ENCODE measurements at places on chromosomes 7 and 10.

DNA sequence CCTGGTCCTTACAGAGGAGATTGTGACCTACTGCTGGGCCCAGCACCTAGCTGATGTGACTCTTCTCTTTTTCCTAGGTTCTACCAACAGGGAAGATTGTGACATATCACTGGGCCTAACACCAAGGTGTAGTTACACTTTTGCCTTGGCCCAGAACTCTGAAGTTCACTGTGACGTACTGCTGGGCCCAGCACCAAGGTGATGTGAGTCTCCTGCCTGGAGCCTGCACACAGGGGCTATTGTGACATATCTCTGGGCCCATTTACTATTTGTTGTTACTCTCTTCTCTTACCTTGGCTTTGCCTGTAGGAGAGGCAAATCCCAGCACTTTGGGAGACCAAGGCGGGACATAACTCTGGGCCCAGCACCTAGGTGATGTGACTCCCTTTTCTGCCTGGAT lies 23.1 kb upstream of the ZNF107 start:
- no peak for DNase-seq

DNA sequence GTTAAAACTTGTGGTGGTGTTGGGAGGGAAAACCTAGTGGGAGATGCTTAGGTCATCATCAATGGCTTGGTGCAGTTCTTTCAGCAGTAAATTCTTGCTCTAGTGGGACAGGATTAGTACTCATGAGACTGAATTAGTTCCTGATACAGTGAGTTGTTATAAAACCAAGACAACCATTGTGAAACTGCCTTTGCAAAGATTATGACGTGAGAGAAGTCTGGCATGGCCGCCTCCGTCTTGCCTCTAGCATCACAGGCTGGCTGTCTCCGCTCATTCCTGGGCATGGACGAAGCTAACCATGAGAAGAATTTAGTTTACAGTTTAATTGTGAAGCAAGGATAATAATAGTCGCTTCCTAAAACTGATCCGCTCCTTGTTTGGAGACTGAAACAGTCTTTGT lies 186.4 kb downstream of the KIF20B start:
- DNase-seq, result no peak

GRCh38 chr10:21521751-21522533 lies 3.5 kb downstream of the SKIDA1 start:
- DNase-seq, result no peak

- DNase-seq, result peak; percentile 15
Observed at GRCh38 chr7:149422914-149423301, 38.0 kb downstream of the ZNF777 start.

- no peak for DNase-seq
Observed at GRCh38 chr10:48555310-48556042, 49.4 kb downstream of the ARHGAP22 start.

- no peak for DNase-seq
Observed at GRCh38 chr7:113628948-113629847, 289.6 kb downstream of the PPP1R3A start.

GRCh38 chr10:75469006-75469616 lies 37.7 kb downstream of the LRMDA start:
- no peak for DNase-seq

- DNase-seq, result no peak
Observed at GRCh38 chr7:101999393-101999792, 182.0 kb downstream of the CUX1 start.

DNA sequence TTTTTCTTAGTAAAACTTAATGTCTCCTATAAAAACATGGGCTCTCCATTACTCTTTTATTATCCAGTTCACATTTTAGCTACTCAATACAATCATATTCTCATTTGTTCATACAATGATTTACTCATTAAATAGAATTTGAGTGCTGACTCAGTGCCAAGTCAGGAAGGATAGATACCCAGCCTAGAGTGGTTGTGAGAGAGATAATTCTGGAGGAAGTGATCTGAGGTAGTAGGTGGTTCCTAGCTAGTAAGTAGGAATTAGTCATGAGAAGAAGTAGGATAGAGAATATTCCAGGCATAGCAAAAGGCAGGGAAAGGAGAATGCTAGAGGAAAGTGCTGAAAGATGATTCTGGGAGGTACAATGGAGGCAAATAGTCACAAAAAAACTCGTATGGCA lies 133.5 kb upstream of the MBL2 start:
- DNase-seq, result no peak

- DNase-seq, result peak; percentile 16
Observed at GRCh38 chr10:43689618-43689954, 40.9 kb upstream of the ZNF32 start.

DNA sequence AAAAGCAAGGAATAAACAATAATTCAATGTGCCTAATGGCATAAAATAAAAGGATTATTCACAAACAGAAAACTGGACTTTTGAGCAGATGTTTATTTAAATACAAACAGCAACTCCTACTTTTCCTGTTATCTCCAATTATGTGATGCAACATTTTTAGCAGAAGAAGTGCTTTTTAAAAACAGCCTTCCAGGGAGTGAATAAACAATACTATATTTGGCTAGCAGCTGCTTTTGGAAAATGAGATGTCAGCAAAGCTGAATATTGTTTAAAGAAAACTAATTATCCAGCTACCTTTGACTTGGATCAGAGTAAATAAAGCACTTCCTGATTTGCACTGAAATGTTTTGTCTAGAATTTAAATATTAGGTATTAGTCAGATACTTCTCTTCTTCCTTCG lies 23.2 kb downstream of the CDK1 start:
- no peak for DNase-seq

GRCh38 chr7:18873734-18874336 lies 243.6 kb downstream of the TWIST1 start:
- DNase-seq, result no peak

DNA sequence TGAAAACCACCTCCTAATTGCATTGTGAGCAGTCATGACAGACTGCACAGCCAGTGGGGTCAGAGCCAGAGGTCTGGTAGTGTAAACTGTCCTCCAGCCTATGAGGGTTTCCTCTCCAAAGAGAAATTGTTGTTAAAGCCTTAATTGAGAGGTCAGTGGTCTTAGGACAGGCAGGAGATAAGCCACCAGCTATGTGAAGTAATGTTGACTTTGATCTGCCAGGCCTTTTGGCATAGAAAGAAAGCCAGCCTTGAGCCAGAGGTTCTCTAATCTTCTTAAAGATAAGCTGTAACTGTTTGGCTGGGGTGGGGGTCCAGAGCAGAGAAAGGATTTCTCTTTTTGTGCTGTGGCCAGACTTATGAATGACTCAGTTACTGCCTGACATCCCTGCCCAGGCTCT lies 248.4 kb downstream of the WDR11 start:
- DNase-seq, result no peak

DNA sequence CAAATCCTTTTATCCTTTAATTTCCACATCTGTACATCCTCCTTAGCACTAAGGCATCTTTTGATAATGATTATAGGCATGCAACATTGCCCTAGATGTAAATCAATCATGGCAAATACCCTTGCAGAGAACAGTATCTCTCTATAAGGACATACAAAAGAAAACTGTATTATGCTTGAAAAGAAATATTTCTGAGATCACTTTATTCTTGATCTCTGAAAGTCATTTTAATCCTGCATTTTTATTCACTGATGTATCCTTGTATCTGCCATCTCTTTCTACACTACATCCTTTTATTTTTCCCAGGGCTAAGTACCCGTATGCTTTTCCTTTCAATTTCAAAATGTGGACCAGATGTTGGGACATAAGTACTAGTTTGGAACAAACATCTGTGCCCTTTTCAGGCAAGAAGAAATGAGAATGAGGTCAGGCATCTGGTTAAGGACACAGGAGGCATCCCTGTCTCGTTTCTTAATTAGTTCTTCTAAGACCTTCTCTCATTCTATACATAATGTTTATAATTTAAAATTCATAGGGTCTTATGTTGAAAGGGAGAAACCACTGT lies 338.6 kb downstream of the CNTNAP2 start:
- no peak for DNase-seq

GRCh38 chr7:3469641-3470040 lies 168.6 kb downstream of the SDK1 start:
- DNase-seq, result no peak

GRCh38 chr10:9243941-9244411 lies 1189.5 kb downstream of the GATA3 start:
- no peak for DNase-seq

DNA sequence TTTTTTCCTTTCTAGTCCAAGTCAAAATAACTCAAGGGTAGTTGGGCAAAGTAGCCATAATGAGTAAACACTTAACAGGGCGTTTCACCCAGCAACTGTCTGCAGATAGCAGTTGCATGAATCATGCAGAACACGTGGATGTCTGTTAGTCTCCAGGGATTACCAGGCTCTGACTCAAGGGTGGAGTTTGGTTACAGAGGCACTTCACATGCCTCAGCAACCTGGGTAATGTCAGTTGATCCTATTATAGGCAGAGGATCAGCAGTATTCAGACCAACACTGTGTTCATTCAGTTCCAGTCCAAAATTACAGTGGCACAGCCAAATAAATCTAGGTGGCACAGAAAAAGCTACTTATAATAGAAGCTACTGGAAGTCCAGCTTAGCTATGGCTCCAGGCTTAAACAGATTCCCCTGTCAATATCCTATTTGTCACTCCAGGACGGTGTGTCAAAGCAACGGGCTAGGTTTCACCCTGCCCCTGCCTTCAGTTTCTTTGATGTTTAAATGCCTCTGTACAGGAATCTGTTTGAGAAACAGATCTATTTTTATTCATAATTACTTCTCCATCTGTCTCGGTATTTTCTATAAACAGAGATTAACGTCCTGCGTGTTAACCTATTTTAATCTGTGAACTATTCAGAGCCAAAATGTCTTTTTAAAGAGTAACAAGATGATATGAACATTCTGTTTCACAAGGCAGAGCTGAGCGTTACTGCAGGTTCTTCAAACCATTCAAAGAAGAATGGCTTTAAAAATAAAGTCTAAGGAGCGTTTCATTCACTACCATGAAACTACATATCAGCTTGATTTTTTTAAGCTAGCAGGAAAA lies 162.6 kb upstream of the AKR1E2 start:
- DNase-seq, result no peak

DNA sequence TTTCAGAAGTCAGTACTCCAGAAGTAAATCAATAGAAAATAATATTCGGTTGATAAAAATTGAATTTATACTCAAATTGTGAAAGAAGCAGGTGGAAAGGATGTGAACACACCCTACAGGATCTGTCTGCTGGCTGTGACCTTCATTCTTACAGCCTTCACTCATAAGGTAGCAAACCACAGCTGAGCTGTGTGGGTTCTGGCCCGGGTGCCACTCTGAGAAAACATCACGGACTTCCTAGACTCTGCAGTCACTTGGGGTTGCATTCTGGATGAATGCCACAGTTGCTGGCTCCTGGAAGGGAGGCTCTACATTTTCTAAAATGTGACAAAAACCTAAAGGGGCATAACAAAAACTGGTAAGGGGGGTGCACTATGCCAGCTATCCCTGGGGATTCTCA lies 36.0 kb upstream of the ABLIM1 start:
- DNase-seq, result no peak

DNA sequence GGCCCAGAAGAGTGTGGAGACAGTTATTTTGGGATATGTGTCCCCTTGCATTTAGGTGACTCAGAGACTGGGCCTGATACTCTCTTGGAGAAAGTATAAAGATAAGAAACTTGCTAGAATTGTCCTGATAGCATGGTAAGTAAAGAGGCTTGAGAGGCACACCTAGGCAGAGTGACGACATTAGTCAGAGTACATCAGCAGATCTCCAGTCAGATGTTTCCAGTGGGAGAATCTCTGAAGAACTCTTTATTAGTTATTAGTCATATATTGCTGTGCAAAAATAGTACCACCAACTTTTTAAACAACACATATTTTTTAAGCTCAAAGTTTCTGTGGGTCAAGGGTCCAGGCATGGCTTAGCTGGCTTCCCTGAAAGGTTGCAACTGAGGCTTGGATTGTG lies 182.6 kb downstream of the NEBL start:
- DNase-seq, result no peak

DNA sequence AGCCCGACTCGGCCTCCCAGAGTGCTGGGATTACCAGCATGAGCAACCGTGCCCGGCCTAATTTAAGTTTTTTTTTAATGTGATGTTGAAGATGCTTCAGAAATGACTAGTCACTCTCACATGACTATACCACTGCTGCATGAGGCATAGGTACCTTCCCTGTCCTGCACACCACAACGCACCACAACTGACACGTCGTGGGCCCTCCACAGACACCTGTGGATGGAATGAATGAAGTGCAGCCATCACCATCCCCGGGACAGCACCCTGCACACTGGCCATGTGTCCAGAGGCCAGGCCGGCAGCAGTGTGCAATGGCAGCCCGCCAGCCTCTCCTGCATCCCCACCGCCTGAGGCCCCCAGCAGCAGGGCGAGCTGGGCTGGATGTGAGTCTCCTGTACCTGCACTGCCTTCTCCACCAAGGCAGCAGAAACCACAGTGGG lies 55.1 kb downstream of the VOPP1 start:
- DNase-seq, result no peak

- DNase-seq, result no peak
Observed at GRCh38 chr10:22986771-22987542, 59.1 kb downstream of the ARMC3 start.

DNA sequence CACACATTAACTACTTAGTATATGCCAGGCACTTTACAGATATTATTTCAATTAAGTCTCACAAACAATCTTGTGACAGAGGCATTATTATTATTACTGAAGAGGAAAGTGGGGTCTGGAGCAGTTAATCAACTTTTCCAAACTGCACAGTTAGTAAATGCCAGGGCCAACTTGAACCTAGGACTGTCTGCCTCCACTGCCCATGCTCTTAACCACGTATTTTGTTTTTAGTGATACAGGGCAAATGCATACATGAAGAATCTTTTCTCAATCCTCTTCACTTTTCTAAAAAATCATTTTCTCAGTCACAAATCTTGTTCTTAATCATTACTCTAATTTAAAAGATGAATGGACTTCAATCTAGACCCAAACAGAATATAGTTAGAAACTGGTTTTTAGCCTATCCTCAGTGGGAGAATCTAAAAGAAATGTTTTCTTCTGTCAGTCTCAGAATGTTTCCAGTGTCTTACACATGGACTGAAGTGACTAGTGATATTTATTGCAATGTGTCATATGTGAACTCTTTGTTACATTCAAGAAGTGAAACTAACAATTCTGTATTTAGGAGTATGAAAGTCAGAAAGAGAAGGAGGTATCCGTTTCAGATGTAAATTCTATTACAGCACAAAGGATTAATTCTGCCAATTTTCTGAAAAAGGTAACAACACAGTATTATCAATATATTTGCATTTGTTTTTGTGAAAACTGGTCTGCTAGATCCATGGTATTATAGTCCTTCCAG lies 55.5 kb upstream of the CCNJ start:
- no peak for DNase-seq

- no peak for DNase-seq
Observed at GRCh38 chr7:99141334-99141733, 2.6 kb downstream of the SMURF1 start.

- DNase-seq, result no peak
Observed at GRCh38 chr10:84269162-84269561, 24.3 kb downstream of the RGR start.

DNA sequence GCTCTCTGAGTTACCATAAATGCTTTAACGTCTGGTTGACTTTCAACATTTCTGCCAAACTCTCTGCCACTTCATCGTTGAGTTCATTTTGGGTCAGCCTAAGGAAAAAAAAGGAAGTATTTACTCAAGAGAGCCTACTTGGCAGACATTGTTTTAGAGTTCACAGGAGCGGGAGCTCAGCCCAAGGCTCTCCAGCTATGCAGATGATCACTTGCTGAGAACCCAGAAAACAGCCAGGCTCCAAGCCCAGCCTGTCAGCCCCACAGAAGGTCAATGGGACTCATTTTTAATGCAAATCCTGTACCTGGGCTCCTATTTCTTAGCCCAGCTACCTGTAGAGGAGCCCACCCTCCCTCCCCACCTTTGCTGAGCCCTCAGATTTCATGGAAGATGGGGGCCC lies 45.5 kb downstream of the NOD1 start:
- DNase-seq, result no peak

- no peak for DNase-seq
Observed at GRCh38 chr7:8325067-8325466, 63.1 kb upstream of the ICA1 start.

Data from activated CD4-positive, alpha-beta T cell treated with anti-CD3 and anti-CD28 coated beads, Interleukin-2, amount 50 U/mL, for 1 hour (primary cell).